ENCODE measurements at places on chromosomes 5 and 9.
A peak's percentile ranks its signal among the peaks of the same experiment; 100 is the strongest.

DNA sequence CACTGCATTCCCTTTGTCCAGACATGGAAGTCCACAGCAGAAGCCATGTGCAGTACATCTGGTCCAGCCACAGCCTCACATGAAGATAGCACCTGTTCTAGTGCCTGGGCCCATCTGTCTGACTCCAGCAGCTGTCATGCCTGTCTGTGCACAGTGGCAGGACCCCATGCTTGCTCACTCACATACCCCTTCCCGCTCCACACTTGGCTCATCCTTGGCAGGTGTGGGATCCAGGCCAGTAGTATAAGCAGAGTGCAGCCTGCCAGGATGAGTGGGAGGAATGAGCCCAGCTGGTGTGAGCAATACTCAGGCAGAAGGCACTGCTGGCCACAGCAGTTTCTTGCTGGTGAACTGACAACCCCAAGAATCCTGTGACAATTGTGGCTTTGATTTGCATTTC is 168.0 kb downstream of the PRDM9 start:
- DNase-seq = no peak

DNA sequence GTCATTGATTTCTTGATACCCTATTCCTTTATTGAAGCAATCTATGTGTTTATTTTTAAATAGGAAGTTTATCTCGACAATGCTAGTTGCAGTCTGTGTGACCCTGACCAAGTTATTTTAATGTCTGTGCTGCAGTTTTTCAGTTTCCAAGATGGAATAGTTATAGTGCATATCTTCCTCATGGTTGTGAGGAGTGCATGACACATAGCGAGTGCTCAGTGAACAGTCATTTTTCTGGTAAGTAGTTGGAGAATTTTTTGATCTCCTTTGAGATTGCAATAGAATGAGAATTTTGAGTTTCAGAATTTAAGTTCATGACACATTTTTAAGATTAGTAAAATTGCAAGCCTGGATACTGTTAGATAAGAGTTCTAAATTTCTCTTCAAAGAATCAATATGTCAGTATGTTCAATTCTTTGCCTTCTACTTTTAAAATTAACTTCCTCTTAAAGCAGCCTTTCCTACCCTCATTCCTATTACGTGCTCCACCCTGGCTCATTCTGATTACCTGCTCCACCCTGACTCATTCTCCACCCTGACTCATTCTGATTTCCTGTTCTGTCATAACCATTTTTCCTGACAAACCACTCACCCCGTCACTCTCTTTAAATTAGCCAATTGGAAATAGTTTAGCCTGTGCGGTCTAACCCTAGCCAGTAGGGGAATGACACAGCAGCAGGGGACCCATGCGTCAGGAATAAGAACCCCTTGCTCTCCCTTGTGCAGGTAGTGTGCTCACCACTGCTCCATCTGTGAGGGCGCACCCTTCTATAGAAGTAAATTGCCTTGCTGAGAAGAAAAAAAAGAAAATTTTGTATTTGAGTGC is 30.7 kb downstream of the SPIN1 start:
- DNase-seq = no peak

- no peak for DNase-seq
Observed at GRCh38 chr5:82698026-82698425, 379.2 kb downstream of the TMEM167A start.

DNA sequence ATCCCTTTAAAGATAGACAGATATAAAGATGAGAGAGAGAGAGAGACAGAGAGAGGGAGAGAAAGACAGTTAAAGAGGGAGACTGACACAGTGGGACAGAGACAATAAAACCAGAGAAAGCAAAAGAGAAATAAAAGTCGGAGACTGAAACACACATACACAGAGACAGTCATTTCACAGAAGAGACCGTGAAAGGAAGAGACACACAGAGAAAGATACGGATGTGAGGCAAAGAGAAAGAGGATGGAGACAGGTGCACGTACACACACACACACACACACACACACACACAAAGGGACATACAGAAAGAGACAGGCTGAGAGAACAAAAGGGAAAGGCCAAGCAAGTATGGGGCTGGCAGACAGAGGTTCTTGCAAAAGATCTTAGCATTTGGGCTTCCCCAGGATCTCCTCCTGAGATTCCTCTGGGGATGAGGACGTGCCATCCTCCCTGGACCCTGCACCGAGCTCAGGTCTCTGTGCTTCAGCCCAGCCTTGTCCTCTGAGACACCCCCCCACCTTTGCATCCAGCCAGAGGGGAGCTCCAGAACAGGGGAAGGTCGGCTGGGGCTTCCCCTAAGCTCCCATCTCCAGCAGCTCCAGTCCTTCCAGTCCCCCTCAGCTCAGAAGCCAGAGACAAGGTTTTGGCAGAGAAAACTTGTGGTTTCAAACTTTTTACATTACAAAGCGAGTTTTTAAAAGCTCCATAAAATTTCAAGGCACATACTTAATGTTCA is 318.4 kb upstream of the PANK3 start:
- no peak for DNase-seq

DNA sequence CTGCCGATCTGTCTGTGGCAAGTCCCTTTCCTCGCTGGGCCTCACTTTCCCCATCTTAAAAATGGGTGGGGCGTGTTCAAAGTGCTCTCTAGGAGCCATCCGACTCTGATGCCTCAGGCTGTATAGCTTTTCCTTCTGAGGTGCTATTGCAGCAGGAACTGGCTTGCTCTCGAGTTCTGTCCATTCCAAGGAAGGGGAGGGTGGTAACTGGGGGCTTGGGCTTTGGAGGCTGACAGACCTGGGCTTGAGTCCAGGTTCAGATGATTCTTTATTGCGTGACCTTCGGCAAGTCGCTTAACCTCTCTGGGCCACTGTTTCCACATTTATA is 139.5 kb downstream of the RGS3 start:
- DNase-seq = no peak

DNA sequence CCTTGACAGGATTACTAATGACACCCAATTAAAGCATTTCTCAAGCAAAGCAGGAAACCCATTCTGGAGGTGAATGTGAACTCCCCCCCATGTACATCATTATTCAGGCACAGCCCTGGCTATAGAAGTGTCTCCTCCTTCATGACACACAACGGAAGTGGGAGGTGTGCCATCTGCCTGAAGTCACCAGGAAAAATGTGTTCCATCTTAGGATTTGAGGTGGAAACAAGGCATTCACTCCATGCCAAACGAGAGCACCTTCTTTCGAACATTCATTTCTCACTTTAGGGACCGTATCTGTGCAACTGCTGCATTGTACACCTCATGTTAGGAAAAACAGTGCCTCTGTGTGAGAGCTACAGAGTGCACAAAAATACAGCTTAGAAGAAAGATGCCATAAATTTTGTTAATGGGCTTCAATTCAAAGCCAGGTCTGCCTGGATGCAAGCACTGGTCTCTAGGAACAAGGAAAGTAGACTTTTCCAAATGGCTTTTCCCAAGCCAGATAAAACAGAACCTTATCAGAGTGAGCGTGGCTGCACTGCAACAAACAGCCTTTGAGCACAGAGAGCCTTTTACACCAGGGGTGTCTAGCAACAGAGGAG is 19.4 kb downstream of the GOLM1 start:
- DNase-seq = peak; percentile 24

DNA sequence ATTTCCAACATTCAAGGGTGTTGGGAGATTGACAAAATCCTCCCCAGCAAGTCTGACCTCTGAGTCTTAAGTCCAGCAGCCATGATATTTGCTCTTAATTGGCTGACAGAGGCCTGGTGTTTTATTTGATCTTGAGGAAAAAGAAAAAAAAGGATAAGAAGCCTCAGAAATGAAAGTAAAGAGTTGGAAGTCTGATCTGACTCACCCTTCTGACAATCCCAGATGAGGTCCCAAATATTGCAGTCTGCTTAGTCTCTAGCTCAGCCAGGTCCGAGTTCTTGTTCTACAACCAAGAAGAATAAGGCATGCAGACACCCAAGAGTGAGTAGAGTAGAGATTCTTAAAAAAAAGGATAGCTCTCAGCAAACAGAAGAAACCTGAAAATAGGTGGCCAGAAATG is 632.5 kb upstream of the ST8SIA4 start:
- DNase-seq = no peak

DNA sequence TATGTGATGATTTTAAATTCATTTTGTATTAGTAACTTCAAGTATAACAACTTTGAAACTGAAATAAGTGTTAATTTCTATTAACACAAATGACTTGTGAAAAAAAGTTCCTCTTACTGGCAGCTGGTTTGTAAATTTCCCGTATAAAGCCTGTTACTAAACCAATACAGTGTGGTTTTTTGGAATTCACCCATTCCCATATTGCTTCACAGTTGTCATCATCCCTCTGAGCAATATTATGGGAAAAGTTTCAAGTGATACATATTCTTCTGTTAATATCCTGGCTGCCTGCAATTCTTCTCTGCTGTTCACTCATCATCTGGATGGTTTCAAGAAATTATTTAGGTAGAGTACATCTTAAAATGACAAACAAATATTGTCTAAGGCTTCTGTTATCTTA is 1185.1 kb upstream of the C9orf72 start:
- no peak for DNase-seq

DNA sequence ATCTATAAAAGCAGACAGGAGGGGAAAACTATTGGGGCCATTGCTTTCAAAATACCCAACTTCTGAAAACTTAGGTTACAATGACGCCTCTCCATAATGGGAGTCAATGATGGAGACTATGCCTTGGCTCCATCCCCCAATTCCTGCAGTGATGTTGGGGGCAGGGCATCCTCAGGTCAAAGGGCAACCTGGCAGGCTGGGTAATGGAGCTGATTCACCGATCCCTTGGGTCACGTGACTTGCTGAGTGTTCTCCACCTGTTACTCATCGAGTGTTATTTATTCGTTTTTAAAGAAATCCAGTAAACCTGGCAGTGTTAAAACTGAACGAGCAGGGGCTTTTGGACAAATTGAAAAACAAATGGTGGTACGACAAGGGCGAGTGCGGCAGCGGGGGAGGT is 244.4 kb downstream of the FAM114A2 start:
- no peak for DNase-seq

- DNase-seq = no peak
Observed at GRCh38 chr9:73050887-73051550, 98.2 kb upstream of the ALDH1A1 start.

GRCh38 chr5:107990881-107991810 is 320.4 kb upstream of the EFNA5 start:
- DNase-seq = no peak

DNA sequence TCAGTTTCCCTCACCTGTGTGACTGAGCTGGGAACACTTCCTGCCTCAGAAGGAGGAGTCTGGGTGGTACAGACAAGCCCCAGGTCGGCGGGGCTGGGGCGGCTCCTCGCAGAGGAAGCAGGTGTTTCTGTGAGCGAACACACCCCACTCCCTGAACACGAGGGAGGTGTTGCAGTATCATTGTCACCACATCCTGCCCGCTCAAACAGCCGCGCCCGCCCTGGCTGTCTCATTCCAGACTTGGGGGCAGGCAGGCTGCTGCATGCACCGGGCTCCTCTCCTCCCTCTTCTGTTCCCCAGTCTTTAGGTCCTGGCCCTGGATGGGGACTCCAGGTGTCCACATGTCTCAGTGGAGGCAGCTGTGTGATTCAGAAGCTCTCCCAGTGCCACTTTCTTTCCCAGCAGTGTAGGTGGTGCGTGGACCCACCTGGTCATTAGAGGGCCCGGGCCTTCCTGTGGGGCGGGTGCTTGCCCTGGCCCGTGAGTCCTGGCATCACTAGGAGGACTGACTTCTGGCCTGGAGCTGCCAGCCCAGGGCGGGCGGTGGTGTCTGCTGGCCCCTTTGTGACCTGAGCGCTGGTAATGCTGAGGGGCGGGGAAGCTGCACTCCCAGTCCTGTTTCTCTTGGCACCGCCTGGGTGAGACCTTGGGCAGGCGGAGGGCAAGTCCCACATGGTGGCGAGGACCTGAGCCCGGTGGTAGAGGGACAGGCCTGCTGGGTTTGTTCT is 18.3 kb upstream of the PHYHD1 start:
- no peak for DNase-seq

Data from AG10803 (cell line).